Osteoblast (primary cell): ENCODE measurements at places on chromosomes 2 and 18. TPM values are rescaled to one million over a fixed set of nuclear protein-coding genes. Genes with fewer than 3 reads are reported as not detected.

- no peak overlapping the region for H3K27ac ChIP-seq
- no peak overlapping the region for H3K4me3 ChIP-seq
- peaks cover 24% of the 10 kb centered on the region for H3K27me3 ChIP-seq
- no peaks in the 10 kb centered on the region for H3K4me1 ChIP-seq
Observed at GRCh38 chr2:31581124-31581795, 522 bp upstream of the SRD5A2 start.

- H3K4me3 ChIP-seq: no peak overlapping the region
- no peaks in the 10 kb centered on the region for H3K4me1 ChIP-seq
- H3K36me3 ChIP-seq: no peaks in the 10 kb centered on the region
- no peak overlapping the region for H3K27ac ChIP-seq
Observed at GRCh38 chr2:128497461-128497860, 178.8 kb upstream of the HS6ST1 start.

DNA sequence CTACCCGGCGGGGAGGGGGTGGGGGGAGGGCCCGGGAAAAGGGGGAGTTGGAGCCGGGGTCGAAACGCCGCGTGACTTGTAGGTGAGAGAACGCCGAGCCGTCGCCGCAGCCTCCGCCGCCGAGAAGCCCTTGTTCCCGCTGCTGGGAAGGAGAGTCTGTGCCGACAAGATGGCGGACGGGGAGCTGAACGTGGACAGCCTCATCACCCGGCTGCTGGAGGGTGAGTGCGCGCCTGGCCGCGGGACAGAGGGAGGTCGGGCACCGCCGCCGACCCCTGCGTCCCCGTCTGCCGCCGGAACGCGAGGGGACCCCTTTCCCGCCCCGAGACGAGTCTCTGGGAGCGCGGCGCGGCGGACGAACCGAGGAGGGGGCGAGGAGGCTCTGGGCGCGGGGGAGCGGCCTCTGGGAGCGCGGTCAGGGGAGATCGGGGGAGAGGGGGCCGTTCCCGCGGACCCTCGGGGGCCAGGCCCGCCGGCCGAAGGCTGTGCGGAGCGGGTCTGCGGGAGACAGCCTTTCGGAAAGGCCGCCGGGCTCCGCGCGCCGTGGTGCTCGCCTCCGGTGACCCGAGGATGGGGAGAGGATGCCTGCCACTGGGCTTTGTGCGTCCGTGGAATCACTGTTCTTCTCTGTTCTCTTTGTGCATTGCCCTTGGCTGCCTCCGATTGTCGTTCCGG lies 463 bp downstream of the PPP1CB start:
- peak overlapping the region; percentile 90 for H3K4me3 ChIP-seq
- H3K36me3 ChIP-seq: no peaks in the 10 kb centered on the region
- H3K27me3 ChIP-seq: no peaks in the 10 kb centered on the region
- peak overlapping the region; percentile 92 for H3K27ac ChIP-seq

DNA sequence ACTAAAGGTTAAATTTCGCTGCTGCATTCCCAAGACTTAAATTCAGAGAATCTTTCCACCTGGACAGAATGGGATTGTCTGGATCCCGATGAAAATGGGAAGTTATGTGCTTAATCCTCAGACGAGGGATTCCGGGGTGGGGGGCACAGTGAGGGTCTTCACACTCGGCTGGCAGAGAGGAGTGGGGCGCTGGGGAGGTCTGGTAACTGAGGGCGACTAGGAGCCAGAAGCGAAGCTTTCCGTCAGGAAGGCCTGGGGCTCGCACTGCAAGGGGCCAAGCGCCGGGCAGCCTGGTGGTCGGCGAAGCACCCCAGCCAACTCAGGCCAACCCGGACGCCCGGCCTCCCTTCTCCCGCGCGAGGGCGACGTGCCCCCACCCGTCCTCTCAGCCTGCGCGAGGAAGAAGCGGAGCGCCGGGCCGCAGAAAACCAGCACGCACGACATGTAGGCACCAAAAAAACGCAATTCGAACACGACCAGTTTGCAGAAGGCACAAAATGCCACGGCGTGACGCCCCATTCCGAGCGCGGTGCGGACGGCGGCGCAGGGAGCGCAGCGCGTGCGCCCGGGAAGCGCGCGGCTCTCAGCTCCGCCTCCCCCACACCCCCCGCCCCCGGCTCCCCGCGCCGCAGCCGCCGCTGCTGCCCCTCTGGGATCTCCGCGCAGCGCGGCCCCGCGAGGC lies 188.1 kb downstream of the ZEB2 start:
- peak; percentile 90 for DNase-seq
- H3K4me1 ChIP-seq: peaks cover 9% of the 10 kb centered on the region
- no peaks in the 10 kb centered on the region for H3K27me3 ChIP-seq
- peak overlapping the region; percentile 85 for H3K27ac ChIP-seq

- no peaks in the 10 kb centered on the region for H3K27me3 ChIP-seq
- H3K4me1 ChIP-seq: peaks cover 9% of the 10 kb centered on the region
- no peak for DNase-seq
- H3K36me3 ChIP-seq: no peaks in the 10 kb centered on the region
Observed at GRCh38 chr2:164388511-164388910, 232.8 kb downstream of the GRB14 start.

DNA sequence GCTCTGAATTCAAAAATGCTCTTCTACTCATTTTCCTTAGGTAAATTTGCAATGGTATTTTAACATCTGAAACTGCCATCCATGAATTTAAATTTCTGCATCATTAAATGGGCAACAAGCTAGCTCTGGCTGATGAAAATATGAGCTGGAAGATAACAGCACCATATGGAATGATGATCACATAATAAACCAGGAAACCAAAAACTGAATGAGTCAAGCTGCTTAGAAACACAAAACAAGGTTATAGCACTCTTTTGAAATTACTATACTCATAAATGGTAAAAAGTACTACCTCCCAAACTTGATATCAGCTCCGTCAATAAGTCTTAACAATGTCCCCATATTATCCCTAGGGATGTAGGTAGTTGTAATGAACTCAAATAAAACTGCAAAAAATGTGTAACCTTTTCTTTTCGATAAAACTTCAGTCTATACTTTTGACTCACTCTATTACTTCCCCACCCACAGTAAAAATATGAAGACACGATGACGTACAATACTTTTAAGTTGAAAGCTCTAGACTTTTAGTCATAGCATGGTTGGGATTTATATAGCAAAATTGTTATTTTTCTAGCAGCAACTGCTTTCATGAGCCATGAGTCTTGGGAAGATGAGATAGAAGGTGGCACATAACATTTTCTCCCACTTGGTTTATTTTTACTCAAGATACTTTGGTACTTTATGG lies 396.7 kb downstream of the CDH2 start:
- H3K27ac ChIP-seq: peak overlapping the region; percentile 66
- no peaks in the 10 kb centered on the region for H3K36me3 ChIP-seq
- H3K4me3 ChIP-seq: peak overlapping the region; percentile 4
- H3K4me1 ChIP-seq: peaks cover 7% of the 10 kb centered on the region

- peaks cover 2% of the 10 kb centered on the region for H3K36me3 ChIP-seq
- no peak overlapping the region for H3K4me3 ChIP-seq
- peak; percentile 5 for DNase-seq
- peaks cover 24% of the 10 kb centered on the region for H3K4me1 ChIP-seq
- H3K27me3 ChIP-seq: no peaks in the 10 kb centered on the region
Observed at GRCh38 chr2:109437325-109438090, 176.3 kb downstream of the SEPTIN10 start.

DNA sequence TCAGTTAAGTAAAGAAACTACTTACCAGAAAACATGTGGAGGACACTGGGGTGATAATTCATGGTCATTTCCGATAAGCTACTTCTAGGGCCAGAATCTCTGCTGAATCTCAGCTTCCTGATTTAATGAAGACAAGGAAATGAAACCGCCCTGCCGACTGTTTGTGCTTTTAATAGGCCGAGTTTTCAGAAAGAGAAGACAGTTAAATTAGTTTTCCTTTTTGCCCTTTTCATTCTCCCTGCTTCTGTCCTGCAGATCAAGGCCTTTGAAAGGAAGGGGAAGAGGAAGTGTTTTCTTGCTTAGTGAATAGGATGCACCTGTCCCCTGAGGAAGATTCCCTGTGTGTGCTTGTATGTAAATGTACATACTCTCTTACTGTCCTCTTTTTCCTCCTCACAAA lies 126.6 kb downstream of the SH3RF3 start:
- peaks cover 14% of the 10 kb centered on the region for H3K4me1 ChIP-seq
- no peak overlapping the region for H3K27ac ChIP-seq
- H3K4me3 ChIP-seq: no peak overlapping the region
- DNase-seq: no peak

DNA sequence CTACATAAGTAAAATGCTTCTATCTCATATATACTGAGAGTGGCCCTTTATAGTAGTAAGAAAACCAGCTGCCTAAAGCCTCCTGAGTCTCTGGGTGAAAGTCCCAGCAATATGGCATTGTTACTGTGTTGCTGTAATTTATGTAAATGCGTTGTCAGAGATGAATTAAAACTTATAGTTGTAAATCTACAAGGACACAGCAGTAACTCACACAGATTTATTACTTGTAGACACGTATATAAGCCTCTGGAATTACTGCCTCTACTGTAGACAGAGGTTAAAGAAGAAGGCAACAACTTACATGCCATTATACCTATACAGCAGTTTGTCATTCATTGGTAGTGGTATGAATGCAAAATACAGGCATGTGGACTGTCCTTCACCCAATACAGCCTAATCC lies 169.1 kb upstream of the BOD1L2 start:
- H3K36me3 ChIP-seq: no peaks in the 10 kb centered on the region
- no peak overlapping the region for H3K27ac ChIP-seq
- no peak overlapping the region for H3K4me3 ChIP-seq

GRCh38 chr18:53757328-53757727 lies 467.1 kb downstream of the MBD2 start:
- H3K4me3 ChIP-seq: no peak overlapping the region
- no peaks in the 10 kb centered on the region for H3K4me1 ChIP-seq
- no peaks in the 10 kb centered on the region for H3K36me3 ChIP-seq

GRCh38 chr2:9965119-9965822 lies 13.8 kb downstream of the GRHL1 start:
- H3K4me1 ChIP-seq: no peaks in the 10 kb centered on the region
- H3K27ac ChIP-seq: no peak overlapping the region
- H3K4me3 ChIP-seq: no peak overlapping the region

DNA sequence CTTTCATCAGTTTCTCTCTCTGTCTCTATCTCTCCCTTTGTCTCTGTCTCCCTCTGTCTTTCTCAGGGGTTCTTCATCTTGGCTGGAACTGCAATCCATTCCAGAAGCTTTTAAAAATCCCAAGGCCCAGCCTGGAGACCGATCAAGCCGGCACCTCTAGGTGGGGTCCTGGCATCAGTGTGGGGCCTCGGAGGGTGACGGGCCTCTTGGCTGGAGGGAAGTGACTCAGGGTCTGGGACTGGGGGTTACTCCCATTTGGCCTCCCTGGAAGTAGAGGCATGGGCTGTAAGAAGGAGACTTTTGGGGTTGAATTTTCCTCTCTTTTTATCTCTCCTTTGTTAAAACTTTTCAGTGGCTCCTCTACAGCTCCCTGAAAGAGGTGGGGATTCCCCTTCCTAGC lies 52.8 kb upstream of the OTOF start:
- peaks cover 8% of the 10 kb centered on the region for H3K27me3 ChIP-seq
- peak; percentile 94 for DNase-seq
- H3K4me3 ChIP-seq: no peak overlapping the region
- no peaks in the 10 kb centered on the region for H3K36me3 ChIP-seq
- peaks cover 11% of the 10 kb centered on the region for H3K4me1 ChIP-seq

DNA sequence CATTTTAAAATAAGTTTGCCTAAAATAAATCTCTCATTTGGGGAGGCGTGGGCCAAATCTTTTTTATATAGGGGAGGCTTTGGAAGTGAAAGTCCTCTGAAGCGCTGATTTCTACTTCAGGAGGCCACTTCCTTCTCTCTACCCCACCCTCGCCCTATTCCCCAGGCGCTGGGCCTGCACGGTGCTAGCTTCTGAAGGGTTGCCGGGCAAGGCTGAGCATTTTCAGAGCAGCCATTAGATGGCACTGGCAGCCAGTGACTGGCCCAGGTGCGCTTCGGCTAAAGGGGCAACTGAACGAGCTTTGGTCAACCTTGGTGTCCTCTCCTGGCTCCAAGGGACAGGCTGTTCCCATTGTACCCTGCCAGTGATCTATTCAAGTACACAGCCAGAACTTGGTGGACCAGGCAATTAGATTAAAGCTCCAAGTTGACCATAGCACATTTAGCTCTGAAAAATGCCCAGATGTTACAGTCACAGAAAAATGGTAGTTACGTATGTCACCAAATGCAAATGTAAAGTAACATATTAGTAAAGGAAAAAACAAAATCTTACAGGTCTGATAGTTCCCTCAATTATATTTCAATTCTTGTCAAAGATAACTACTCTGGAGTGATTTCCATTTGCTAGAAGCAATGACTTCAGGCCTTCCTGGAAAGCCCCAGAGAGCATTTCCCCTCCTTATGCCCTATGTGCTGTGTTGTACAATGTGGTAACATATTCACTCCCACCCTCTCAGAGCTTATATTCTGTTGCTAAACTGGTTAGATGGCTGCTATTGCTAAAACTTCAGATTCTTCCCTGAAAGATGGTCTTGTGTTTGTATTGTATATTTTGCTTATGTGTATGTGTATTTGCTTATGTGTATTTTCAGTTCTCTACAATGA lies 2.1 kb downstream of the POMC start:
- no peak overlapping the region for H3K4me3 ChIP-seq
- no peaks in the 10 kb centered on the region for H3K4me1 ChIP-seq
- H3K27ac ChIP-seq: no peak overlapping the region
- H3K36me3 ChIP-seq: no peaks in the 10 kb centered on the region
- peak; percentile 48 for DNase-seq

GRCh38 chr2:55119711-55120487 lies 69.6 kb upstream of the RTN4 start:
- H3K27ac ChIP-seq: peak overlapping the region; percentile 57
- H3K4me1 ChIP-seq: peaks cover 42% of the 10 kb centered on the region
- H3K27me3 ChIP-seq: no peaks in the 10 kb centered on the region

DNA sequence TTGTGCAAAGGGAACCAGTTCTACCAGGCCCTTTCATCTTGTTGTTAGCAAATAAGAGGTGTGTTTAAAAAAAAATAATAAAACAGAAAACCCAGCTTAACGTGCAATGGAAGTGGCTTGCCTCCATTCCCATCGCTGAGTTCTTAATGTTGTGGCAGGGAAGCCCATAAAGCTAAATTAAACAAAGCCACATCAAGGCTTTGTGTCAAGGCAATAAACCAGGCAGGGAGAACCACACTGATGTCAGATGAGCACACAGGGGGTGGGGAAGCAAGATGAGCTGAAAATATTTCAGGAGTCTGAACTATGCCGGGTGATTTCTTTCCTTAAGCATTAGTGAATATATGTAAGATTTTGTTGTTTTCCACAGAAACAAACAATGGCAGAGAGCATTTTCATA lies 73.5 kb downstream of the PHLPP1 start:
- no peak overlapping the region for H3K27ac ChIP-seq
- DNase-seq: no peak
- H3K4me3 ChIP-seq: no peak overlapping the region
- H3K4me1 ChIP-seq: peaks cover 37% of the 10 kb centered on the region

- no peak overlapping the region for H3K4me3 ChIP-seq
- H3K27me3 ChIP-seq: no peaks in the 10 kb centered on the region
- no peak overlapping the region for H3K27ac ChIP-seq
- no peak for DNase-seq
- H3K4me1 ChIP-seq: peaks cover 7% of the 10 kb centered on the region
Observed at GRCh38 chr2:177282787-177283572, 18.5 kb upstream of the NFE2L2 start.

- peaks cover 10% of the 10 kb centered on the region for H3K36me3 ChIP-seq
- H3K27ac ChIP-seq: no peak overlapping the region
- H3K4me3 ChIP-seq: no peak overlapping the region
- peaks cover 5% of the 10 kb centered on the region for H3K4me1 ChIP-seq
- no peaks in the 10 kb centered on the region for H3K27me3 ChIP-seq
Observed at GRCh38 chr18:42078711-42079110, 123.7 kb downstream of the PIK3C3 start.

ATG16L1 gene
- 24.2 and 29.3 TPM in 2 replicates for total RNA-seq

KCNJ3 gene
- not detected in 2 replicates for total RNA-seq

ELOA2 gene
- not detected in 2 replicates for total RNA-seq
